Esophagus squamous epithelium (tissue), 5 donors: ENCODE measurements at places on chromosomes 11 and 22.
A peak's percentile ranks its signal among the peaks of the same experiment; 100 is the strongest.

DNA sequence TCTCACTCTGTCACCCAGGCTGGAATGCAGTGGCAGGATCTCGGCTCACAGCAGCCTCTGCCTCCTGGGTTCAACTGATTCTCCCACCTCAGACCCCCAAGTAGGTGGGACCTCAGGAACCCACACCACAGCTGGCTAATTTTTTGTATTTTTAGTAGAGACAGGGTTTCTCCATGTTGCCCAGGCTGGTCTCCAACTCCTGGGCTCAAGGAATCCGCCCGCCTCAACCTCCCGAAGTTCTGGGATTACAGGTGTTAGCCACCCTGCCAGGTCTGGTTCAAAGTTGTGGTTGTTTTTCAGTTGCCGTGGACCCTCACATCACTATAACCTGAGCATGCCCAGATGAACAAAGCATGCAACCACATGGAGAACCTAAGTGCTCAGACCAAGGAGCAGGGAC, 13.0 kb upstream of the RAB39A start:
- H3K4me1 ChIP-seq: no peaks in the 10 kb centered on the region
- no peak for DNase-seq

GRCh38 chr11:78350646-78351165, 66.9 kb downstream of the GAB2 start:
- no peaks in the 10 kb centered on the region for H3K27me3 ChIP-seq
- peaks cover 88% of the 10 kb centered on the region for H3K4me1 ChIP-seq
- peak overlapping the region; percentile 39 for H3K4me3 ChIP-seq
- no peaks in the 10 kb centered on the region for H3K36me3 ChIP-seq
- DNase-seq: no peak
- peak overlapping the region; percentile 70 for H3K27ac ChIP-seq

DNA sequence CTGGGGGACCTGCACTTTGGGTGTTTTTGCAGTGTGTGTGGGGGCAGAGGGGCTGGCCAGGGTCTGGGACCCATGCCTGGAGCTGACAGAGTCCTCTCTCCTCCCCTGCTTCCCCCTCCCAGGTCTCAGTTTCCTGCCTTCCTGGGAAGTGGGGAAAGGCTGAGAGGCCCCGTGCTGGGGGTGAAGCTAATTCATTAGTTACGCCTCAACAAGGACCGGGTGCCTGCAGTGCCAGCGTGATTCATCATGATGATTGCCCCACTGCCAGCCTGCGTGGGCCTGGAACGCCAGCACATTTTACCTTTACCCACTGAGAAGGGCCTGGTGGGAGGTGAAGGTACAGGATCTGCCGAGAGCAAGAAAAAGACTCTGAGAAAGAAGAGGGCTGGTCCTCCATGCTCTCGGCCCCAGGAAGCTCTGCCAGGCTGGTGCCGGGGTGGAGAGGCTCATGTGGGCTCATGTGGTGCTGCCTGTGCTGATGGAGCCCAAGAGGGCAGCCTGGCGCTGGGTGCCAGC, 2.9 kb upstream of the LRRC10B start:
- H3K4me3 ChIP-seq: no peak overlapping the region
- H3K27ac ChIP-seq: no peak overlapping the region
- no peak for DNase-seq

- H3K4me1 ChIP-seq: peaks cover 61% of the 10 kb centered on the region
- no peak overlapping the region for H3K4me3 ChIP-seq
- peak overlapping the region; percentile 97 for H3K27ac ChIP-seq
- H3K36me3 ChIP-seq: peaks cover 2% of the 10 kb centered on the region
These were observed 2.6 kb upstream of the FTH1 start for GRCh38 chr11:61969838-61970662.

DNA sequence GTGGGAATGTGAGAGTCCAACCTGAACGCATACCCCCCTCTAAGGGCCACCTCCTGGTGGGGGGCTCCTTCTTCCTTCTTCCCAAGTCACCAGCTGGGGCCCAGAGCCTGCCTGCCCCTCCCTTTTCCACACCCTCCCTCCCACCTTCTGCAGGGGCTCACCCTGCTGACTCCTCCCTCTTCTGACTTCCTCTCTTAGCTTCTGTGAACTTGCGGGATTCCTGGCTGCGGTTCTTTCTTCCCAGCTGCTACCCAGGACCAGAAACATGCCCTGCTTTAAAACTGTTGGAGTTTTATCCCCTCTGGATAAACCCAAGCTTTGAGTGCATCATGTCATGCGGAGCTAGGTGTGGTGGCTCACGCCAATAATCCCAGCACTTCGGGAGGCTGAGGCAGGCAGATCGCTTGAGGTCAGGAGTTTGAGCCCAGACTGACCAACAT, 10.2 kb downstream of the LRRC74B start:
- no peak for DNase-seq
- no peak overlapping the region for H3K4me3 ChIP-seq
- H3K36me3 ChIP-seq: no peaks in the 10 kb centered on the region
- H3K27me3 ChIP-seq: no peaks in the 10 kb centered on the region
- H3K4me1 ChIP-seq: no peaks in the 10 kb centered on the region

DNA sequence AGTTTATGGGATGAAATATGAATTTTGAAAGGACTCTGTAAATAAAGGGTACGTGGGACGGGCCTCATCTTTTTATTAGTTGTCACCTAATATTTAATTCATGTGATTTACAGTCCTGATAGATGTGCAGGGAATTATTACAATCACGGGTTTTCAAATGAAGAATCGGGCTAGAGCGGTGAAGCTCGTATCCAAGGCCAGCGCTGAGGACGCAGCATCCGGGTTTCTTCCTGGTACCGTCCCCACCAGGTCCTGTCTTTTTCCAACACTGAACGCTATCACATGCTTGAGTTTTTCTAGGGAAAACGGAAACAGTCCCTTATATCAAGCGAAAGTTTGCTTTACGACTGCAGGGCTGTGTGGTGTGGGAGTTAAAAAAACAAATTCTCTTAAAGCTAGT, 787 bp downstream of the SMDT1 start:
- peaks cover 62% of the 10 kb centered on the region for H3K4me1 ChIP-seq
- DNase-seq: no peak
- H3K27ac ChIP-seq: peak overlapping the region; percentile 99
- peak overlapping the region; percentile 62 for H3K4me3 ChIP-seq

DNA sequence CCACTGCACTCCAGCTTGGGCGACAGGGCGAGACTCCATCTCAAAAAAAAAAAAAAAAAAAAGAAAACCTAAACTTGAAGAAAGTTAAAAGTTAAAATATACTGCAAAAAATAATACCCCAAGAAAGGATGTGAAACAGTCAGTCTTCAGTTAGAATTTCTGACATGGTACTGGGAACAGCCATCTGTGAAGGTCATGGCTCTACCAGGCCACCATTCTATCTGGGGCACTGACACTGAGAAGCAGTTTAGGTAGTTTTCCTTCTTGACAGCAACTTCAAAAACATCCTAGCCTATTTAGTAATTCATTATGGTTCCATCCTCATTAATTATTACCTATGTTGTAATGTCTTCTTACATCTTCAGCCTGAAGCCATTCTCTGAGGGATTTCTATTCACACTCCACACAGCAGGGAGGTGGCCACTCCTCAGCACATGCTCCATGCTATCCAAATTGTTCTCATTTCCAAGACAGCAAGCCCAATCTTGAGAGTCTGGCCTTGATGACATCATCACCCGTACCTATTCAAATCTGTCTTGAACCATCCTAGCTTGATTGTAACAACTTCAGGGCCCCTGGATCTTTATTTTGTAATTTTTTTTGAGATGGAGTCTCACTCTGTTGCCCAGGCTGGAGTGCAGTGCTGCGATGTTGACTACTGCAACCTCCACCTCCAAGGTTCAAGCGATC, 38.2 kb downstream of the SERPIND1 start:
- H3K4me1 ChIP-seq: no peaks in the 10 kb centered on the region
- peaks cover 14% of the 10 kb centered on the region for H3K36me3 ChIP-seq
- DNase-seq: no peak
- H3K4me3 ChIP-seq: no peak overlapping the region
